Stimulated activated CD8-positive, alpha-beta memory T cell treated with anti-CD3 and anti-CD28 coated beads, Interleukin-7, amount 100 ng/mL, for 24 hours (primary cell): ENCODE measurements at places on chromosomes 16 and 17.

- no peak for DNase-seq
Observed at GRCh38 chr17:5138616-5139457, 23.0 kb downstream of the USP6 start.

DNA sequence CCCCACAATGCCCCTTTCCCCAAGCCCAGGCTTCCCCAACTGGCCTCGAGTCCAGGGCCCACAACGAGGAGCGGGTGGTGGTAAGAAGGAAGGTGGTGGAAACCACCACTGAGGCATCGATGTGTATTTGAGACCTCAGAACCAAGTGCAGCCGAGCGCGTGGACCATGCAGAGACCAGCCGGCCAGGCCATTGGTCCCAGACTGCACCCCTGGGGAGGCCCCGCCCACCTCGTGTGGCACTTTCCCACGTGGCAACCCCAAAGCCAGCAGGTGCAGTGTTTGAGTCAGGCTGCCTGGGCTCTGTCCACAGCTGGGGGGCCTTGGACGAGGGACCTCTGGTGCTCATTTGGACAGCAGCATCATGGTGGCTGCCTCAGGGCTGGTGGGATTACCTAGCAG, 28.1 kb upstream of the BAHCC1 start:
- no peak for DNase-seq

DNA sequence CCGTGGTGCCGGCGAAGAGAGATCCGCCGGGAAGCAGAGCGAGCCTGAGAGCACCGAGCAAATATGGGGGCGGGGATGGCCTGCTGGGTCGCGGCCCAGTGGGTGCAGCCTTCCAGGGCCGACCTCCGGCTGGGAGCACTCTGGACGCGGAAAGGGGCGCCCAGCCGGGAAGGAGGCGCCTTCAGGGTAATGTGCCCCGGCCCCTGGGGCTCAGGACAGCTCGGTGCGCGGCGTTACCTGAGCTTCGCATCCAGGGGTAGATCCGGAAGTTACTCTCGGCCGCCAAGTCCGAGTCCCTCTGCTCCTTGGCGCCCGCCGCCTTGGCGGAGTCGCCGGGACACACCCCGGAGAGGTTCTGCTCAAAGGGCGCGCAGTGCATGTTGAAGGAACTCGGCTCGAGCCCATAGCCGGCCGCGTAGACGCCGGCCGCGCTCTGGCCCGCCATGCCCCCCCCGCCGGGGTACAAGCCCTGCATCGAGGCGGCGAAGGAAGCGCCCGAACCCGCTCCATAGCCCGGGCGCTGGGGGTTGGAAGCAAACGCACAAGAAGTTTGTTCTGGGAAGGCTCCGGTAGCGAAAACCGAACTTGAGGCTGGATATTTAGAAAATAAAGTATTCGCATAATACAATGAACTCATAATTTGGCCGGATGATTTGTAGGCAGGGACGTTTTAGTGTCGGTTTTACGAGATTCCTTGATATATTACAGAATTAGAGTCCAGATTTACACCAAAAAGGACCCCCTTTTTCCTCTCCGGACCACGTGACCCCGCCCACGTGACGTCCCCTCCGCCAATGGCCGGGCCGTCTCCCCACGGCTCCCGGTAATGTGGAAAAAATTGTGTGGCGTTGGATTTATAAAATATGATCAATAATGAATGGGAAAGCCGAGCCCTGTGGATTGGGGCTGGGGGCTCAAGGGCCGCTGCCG, at the start of gene HOXB7:
Gene HOXB7, minus strand, starts transcription at position 736 of the 930 bp plus-strand sequence. Its CDS starts 99 bp downstream, at position 637.
- peak; percentile 55 for DNase-seq

- no peak for DNase-seq
Observed at GRCh38 chr16:23342083-23342640, 40.1 kb downstream of the SCNN1B start.

- no peak for DNase-seq
Observed at GRCh38 chr17:68670967-68671693, 70.0 kb upstream of the FAM20A start.
